Tongue (tissue), 3 donors: ENCODE measurements at places on chromosomes 12 and 14.

DNA sequence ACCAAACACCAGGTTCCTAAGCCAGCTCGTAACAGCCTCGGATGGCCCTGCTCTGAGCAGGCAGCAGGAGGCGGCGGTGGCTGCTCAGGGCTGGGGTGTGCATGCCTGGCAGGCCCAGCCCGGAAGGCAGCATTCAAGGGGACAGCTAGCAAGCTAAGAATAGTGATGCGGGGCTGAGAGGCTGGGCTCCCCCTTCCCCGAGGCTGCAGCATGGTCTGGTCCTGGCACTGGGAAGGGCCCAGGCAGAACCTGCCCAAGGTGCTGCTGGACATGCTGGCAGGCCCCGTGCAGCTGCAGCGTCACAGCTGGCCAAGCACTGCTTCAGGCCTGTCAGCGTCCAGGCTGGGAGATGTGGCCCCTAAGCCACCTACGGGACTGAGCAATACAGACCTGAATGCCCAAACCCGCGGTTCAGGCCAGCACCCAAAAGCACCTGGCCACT is 26.4 kb upstream of the NUDT14 start:
- no peak for DNase-seq

GRCh38 chr12:124874988-124875802 is 11.5 kb upstream of the SCARB1 start:
- DNase-seq, result no peak

DNA sequence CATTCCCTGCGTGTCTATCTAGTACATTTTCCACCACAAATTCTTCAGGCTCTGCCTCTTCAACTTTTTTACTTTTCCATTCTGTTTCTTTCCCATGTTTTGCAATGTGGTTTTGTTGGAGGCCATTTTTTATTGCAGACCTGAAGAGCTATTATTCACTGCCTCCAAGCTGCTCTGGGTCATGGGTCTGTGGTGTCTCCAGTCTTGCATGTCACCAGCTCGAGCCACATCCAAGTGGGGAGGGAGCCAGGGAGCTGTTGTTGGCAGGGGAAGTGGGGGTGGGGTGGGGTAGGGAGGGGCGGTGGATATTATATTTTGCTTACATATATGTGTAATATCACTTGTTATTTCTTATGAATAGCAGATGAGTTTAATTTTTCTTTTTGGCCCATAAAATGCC is 69.1 kb downstream of the VEZT start:
- DNase-seq, result no peak

GRCh38 chr14:65637780-65638179 is 225.2 kb downstream of the FUT8 start:
- DNase-seq, result no peak

GRCh38 chr14:49405291-49405690 is 180.9 kb downstream of the RPS29 start:
- DNase-seq, result no peak

DNA sequence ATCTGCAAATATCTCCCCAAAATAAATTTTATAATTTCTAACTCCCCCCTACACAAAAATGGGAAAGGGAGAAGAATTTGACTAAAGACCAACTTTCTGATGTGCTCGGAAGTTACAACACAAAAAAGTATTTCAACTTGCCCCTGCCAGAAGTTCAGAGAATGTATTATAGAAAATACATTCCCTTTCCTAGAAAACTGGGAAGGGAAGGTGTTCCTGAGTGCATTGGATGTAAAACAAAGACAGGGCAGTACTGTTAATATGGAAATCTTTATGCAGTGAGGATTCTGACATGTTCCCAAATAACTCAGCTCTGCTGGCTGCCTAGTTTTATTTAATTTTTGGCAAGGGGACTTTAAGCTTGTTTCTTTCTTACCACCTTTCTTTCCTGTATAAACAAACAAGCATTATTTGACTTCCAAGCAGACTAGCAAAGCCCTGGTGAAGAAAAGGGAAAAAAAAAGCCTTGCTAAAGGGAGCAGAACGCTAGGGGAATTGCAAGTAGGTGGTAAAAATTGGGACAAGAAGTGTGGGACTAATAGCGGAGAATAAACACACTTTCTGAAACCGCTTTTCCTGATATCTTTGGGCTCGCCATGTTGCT is 124.1 kb downstream of the STXBP6 start:
- peak; percentile 42 for DNase-seq

DNA sequence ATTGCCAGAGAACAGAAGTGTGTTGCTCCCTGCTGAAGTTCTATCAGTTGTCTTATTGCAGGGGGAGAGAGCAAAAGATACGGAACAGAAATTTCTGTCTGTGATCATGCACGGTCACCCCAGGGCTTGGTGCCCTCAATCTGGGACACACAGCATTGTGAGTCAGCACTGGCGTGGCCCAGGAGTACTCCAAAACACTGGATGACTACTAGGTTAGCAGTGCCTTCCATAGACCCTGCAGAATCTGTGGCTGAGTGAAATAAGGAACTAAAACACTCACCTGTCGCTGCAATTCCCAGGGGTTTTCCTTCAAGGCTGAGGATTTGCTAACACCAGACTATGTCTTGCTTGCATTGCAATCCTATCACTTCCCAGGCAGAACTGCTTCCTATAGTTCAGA is 165.5 kb downstream of the ANO6 start:
- DNase-seq, result no peak

GRCh38 chr12:122872815-122873361 is 23.0 kb downstream of the VPS37B start:
- peak; percentile 60 for DNase-seq

- peak; percentile 15 for DNase-seq
Measured at GRCh38 chr12:38890102-38890855, 15.1 kb downstream of the CPNE8 start.

DNA sequence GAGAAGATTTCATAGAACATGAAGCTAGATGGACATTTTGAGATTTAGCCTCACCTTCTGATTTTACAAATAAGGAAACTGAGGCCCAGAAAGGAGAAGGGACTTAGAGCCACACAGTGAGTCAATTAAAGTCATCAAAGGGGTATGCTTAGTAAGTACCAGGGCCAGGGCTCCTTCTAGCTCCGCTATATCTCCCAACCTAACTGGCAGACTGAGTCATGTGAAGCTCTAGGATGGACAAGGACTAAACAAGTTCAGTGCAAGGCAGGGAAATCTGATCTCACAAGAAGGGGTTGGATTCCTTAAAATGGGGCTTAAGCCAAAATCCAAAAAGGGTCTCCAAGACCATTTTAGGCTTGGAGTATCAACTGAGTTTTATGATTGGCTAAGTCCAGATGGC is 215.8 kb downstream of the PHLDA1 start:
- no peak for DNase-seq

DNA sequence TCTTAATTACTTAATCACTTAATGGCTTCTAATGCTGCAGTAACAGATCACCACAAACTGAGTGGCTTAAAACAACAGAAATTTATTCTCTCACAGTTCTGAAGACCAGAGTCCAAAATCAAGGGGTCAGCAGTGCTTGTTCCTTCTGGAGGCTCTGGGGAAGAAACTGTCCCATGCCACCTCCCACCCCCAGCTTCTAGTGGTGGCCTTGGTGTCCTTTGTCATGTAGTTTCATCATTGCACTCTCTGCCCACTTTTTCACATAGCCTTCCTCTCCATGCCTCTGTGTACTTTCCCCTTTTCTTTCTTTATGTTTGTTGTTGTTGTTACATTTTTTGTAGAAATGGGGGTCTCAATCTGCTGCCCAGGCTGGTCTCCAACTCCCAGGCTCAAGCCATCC is 16.1 kb upstream of the UBC start:
- no peak for DNase-seq

DNA sequence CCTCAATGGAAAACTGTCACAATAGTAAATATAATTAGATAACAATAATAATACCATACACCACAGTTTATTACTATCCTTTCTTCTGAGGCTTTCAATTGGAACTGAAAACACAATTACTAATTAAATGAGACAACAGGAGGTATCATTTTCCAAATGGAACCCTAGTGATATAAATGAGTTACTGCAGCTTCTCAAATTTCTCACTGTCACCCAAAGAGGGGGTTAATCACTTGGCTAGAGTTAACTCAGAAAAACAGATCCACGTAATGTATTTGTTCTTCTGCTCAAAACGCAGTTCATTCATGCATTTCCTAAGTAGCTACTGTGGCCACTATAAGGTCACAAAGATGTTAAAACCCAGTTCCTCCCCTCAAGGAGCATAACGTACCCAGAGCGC is 120.9 kb upstream of the FOXN3 start:
- no peak for DNase-seq

GRCh38 chr12:71684081-71684480 is 1.8 kb upstream of the TMEM19 start:
- DNase-seq, result no peak

GRCh38 chr12:124236625-124237031 is 58.3 kb upstream of the RFLNA start:
- no peak for DNase-seq

DNA sequence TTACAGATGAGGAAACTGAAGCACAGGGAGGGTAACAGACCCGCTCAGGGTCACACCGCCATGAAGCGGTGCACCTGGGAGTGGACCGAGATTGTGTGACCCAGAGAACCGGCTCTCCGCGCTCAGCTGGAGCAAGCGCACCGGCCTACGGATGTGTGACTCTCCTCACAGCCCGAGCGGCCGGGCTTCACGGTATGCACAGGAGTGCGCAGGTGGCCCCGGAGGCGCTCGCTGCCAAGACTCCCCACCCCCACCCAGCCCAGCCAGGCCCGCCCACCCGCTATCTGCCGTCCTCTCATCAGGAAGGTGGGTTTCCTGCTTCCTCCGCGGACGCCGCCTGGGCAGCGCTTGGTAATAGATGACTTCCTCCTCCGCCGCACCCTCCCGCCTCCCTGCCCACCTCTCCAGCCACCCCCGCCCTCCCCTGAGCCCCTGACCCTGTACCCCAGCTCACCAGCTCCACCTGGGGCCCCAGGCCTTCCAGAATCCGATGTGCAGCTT is 110.7 kb downstream of the NCOR2 start:
- DNase-seq, result no peak

DNA sequence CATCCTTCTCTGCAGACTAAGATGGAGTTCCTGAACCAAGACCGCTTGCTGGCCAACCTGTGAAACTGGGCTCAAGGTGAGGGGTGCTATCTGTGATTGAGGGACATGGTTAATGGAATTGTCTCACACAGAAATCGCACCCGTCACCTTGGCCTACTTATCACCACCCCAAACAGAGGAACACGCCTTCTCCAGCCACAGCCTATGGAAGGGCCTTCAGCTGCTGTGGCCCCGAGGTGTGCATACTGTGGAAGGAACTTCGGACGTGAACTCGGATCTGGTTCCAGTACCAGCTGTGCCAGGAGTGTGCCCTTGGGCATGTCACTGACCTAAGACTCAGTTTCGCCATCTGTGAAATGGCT is 44.4 kb downstream of the EVL start:
- DNase-seq, result no peak

DNA sequence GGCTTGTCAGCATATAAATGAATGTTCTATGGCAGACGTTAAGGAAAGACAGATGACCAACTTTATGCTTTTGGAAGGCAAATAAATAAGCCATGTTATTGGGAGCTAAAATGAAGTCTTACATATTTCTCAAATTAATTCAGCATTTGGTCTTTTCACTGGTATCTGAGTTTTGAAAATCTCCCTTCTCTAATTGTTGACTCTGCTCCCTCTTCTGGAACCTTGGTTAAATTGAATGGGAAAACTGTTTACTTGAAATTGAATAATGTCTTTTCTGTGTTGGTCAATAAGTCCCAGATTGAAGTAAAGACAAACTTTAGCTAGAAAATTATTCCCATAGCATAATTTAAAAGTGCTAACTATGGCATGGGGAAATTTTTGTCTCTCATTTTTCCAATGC is 38.7 kb downstream of the LGR5 start:
- no peak for DNase-seq

DNA sequence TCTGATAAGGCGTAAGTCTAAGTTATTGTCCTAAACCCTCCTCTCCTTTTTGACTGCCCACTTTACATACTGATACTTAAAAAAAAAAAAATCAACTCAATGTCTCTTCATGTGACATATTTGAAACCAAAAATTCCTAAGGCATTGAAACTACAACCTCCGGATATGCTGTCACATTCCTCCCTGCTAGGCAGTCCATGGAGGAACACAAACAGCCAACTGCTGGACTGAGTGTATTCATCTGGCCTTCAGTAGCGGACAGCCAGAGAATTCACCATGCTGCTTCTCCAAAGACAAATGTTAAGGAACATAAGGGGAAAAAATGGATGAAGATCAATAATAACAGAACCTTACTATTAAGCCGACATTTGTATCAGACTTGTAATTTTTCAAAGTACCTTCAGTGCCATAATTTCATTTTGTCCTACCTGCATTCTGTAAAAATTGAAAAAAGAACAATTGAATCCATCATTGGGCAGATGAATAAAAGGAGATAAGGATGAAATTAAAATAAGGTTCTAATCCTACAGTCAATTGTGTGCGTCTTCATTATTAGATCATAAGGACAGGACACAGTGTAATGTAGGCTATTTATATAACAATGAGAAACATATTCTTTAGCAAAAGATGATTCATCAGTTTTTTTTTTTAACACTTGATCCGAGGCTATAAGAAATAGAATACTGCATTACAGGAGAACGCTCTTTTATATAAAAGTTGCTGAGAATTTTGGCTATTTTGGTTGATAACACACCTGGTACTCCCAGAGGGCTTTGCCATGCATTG is 12.2 kb downstream of the RERG start:
- no peak for DNase-seq

DNA sequence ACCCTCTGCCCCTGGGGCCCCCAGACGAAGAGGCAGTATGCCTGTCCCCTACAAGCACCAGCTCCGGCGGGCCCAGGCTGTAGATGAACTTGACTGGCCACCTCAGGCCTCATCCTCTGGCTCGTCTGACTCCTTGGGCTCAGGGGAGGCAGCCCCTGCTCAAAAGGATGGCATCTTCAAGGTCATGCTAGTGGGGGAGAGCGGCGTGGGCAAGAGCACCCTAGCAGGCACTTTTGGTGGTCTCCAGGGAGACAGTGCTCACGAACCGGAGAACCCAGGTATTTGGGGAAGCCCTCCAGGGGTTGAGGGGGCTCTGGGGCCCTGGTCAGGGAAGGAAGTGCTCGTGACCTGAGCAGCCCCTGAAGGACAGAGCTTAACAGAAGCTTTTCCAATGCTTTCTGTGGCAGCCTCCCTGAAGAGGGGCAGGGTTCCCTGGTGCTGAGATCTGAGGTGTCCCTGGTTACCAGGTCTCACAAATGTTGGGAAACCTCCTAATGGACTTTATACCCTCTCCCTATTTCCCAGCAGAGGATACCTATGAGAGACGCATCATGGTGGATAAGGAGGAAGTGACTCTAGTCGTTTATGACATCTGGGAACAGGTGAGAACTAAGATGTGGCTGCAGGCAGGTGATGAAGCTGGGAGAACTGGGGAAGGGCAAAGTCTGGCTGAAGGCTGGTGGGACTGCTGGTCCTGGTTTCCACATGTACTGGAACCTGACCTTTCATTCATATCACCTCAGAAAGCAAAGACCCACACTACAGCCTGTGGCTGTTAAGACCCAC is 1.9 kb downstream of the REM2 start:
- no peak for DNase-seq

GRCh38 chr12:45279931-45280830 is 64.3 kb downstream of the ANO6 start:
- no peak for DNase-seq

- peak; percentile 59 for DNase-seq
Measured at GRCh38 chr12:120903412-120904196, 554 bp downstream of the SPPL3 start.

GRCh38 chr12:73221836-73222235 is 949.7 kb downstream of the TRHDE start:
- no peak for DNase-seq

GRCh38 chr12:89765959-89766824 is 57.6 kb upstream of the ATP2B1 start:
- DNase-seq, result no peak

GRCh38 chr14:100765296-100765695 is 38.6 kb downstream of the DLK1 start:
- DNase-seq, result no peak

- no peak for DNase-seq
Measured at GRCh38 chr14:57246933-57247657, 21.6 kb downstream of the EXOC5 start.
